ENCODE measurements at places on chromosomes 6 and 20.

DNA sequence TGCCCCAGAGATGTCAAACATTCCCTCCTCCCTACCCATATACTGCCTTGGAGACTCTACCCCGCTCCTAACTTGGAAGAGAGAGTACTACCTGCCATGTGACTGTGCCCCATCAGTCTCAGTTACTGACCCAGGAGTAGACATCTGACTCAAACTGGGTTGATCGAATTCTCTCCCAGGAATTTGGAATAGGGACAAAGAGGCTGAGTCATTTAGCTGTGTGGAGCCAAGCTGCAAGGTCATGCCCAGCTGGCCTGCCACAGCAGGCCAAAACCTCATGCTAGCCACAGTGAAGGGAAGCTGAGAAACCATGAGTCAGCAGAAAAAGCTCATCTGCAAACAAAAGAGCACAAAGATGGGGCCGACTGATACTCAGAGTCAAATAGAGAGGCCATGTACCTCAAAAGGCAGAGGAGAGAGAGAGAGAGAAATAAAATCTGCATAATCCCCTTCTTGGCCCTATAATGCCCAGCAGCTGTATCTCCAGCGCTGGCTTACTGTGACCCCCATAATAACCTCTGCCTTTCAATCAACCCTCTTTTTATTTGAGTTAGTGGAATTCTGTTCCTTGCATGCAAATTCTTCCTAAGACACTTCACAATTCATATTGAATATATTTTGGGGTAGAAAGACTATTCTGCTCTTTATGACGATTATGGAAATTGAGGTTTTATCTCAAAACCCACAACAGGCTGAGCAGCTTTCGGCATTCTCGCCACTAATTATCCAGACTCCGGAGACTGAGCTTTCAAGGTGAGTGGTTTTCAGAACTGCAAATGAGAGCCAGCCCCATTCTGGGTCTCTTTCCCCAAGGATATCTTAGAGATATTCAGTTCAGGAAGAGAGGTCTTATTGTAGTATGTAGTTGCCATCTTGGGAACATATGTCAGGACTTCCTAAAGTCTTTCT is 21.4 kb upstream of the AKIRIN2 start:
- DNase-seq = peak; percentile 85

GRCh38 chr20:22684763-22685443 is 100.5 kb upstream of the FOXA2 start:
- DNase-seq = no peak

- no peak for DNase-seq
These were observed 164.3 kb upstream of the MLN start for GRCh38 chr6:33967966-33968724.

DNA sequence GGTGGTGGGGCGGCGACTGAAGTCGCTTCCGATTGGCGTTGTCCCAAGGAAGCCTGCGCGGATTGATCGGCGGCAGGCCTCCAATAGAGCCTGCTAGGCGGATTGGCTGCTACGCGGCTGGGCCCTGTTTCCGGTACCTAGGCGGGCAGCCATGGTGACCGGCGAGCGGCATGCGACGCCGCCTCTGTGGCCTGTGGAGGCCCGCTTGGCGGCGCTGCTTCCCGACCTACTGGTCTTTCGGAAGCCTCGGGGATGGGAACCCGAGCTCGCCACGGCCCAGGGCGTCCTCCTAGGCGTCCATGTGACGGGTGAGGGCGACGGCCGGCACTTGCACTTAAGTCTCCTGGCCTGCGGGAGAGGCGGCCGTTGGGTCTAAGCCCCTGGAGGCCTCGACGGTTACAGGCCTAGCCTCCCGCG is 28.1 kb downstream of the NFYA start:
- DNase-seq = no peak

- DNase-seq = no peak
These were observed 6.6 kb downstream of the TM9SF4 start for GRCh38 chr20:32116079-32116521.

- peak; percentile 49 for DNase-seq
These were observed 40.0 kb upstream of the CLDN20 start for GRCh38 chr6:155223646-155224451.

- no peak for DNase-seq
These were observed 224.7 kb downstream of the PTPRK start for GRCh38 chr6:128295670-128296069.

DNA sequence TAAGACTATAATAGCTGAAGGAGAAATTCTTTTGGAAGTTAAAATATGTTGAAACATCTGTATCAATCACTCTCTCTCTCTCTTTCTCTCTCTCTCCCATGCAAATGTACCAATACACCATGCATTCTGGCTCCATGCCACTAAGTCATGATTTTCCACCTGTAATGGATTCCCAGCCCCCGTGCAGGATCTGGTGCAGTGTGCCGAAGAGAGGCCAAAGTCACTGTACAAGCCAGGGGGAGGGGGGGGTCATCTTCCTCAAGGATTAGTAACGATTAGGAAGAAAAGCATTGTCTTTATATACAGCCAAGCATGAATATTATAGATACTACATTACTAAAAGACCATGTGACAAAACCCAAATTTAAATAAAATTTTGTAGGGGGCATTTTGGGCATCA is 725.1 kb downstream of the KIF16B start:
- no peak for DNase-seq

DNA sequence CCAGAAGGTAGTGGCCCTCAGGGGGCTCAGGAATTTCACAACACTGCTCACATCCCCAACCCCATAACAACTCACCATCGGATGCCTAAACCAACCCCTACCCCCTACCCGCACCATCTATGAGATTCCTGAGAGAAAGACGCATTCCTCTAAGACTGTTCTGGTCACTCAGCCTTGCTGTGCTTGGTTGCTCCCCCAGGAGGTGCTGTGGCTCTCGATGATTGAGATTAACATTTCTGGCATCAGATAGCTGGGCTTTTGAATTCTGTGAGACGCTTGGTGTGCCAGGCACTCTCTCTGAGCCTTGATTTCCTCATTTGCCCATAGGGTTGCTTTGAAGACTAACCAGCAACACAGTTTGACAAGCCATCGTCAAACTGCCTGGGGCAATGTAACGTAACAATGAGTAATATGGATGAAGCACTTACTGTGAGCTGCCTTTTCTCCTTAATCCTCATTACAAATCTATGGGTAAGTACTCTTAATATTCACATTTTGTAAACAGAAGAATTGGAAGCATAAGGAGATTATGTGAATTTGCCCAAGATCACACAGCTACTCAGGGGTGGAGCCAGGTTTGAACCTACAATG is 978 bp downstream of the WFDC6 start:
- DNase-seq = no peak

- no peak for DNase-seq
These were observed 394.6 kb upstream of the PTCHD4 start for GRCh38 chr6:48505621-48506020.

GRCh38 chr6:150857062-150857944 is 8.2 kb upstream of the MTHFD1L start:
- peak; percentile 99 for DNase-seq

- no peak for DNase-seq
These were observed 43.0 kb upstream of the GPR31 start for GRCh38 chr6:167200806-167201205.

GRCh38 chr6:166275714-166276166 is 32.5 kb downstream of the PRR18 start:
- DNase-seq = no peak

GRCh38 chr6:53916804-53917463 is 122.1 kb downstream of the LRRC1 start:
- no peak for DNase-seq

- peak; percentile 6 for DNase-seq
These were observed 402 bp downstream of the ZBTB12 start for GRCh38 chr6:31901415-31901952.

- no peak for DNase-seq
These were observed 6.8 kb downstream of the NCR2 start for GRCh38 chr6:41342241-41342640.

DNA sequence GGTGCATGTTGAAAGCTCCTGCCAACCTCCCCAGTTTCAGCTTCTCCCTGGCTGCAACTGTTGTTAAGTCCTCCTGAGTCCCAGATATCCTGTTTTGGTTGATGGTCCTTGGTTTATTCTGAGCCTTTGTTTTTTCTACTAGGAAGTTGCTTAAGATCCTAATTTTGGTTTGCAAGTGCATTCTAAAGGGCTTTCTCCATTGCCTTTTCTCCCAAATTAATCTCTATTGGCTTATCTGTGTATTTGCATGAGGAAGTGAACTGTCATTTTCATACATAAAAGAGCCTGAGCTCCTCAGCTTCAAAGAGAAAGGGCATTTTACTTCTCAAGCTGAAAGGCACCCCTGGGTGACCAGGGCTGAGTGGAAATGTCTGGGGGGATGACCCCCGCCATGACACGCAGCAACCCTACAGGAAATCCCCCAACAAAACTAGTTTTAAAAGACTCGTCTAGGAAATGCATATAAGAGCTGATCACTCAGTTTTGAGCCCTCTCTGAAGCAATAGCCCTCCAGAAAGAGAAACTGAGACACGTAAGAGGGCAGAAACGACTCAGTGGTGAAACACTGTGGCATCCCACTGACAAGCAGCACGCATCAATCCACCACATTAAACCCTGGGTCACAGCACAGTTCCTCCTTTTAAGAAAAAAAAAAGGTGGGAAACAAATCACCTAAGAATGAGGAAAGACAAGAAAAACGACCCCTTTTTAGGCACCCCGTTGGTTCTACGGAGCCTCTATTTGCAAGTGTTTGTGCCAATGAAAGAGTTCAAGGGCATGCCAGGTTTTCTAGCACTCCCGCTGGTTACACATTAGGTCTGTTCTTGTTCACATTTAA is 140.9 kb downstream of the THBS2 start:
- no peak for DNase-seq

DNA sequence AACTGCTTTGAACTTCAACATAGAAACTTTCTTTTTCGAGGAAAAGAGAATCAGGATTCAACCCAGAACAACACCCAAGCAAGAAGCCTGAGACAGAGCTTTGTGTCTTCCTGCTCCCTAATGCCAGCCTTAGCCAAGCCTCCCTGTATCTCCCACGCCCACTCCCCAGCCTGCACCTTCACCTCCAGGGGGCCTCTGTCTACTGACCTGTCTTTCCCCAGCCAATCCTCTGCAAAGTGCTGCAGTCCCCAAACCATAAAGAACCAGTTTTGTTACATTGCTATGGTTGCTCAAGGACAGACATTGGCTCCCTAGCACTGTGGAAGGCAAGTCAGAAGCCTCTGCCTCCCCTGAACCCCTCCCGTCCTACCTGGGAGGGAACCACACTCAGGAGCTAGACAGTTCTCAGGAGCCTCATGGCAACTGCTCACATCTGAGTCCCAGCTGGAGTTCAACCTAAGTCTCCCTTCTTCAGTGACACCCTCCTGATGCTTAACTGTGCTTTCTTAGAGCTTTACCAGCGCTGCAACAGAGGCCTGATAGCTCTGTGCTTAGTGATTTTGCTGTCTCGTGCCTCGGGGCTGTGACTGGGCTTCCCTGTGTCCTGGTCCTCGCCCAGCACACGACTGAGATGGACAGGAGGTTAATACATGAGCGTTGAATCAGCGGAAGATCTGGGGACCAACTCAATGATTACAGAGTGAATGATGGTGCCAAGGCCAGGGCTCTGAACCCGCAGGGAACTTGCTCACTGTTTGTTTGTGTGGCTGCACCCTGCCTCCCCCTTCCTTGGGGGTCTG is 101.5 kb upstream of the DUSP22 start:
- DNase-seq = no peak

- DNase-seq = no peak
These were observed 45.9 kb downstream of the CCDC170 start for GRCh38 chr6:151539506-151540268.

DNA sequence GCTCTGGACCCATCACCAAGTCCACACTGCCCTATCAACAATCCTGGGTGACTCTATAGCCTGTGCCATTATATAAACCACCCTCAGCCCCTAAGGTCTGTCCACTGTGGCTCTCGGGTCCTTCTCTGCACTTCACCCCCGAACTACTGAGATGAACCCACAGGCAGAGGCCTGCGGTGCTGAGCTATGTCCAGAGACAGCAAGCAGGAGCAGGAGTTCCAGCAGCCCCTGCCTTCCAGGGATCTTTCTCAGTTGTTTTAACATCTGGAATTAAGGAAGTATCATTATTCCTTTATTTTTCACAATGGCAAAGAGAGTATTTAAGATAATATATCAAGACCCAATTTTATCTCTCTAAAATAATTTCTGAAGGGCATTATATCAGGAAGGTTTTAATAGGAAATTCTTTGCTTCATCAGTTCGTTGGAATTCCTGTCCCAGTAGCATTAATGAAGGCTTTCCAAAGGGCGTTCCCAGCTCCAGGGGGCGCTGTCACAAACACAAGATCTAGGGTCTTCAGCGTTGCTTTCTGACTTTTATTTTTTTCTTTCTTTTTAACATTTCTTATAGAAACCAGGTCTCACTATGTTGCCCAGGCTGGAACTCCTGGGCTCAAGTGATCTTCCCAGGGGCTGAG is 27.3 kb downstream of the RRBP1 start:
- peak; percentile 21 for DNase-seq

- DNase-seq = peak; percentile 72
These were observed 256.5 kb upstream of the RREB1 start for GRCh38 chr6:6851059-6851948.

GRCh38 chr6:106511288-106512047 is 117.8 kb downstream of the RTN4IP1 start:
- DNase-seq = no peak

DNA sequence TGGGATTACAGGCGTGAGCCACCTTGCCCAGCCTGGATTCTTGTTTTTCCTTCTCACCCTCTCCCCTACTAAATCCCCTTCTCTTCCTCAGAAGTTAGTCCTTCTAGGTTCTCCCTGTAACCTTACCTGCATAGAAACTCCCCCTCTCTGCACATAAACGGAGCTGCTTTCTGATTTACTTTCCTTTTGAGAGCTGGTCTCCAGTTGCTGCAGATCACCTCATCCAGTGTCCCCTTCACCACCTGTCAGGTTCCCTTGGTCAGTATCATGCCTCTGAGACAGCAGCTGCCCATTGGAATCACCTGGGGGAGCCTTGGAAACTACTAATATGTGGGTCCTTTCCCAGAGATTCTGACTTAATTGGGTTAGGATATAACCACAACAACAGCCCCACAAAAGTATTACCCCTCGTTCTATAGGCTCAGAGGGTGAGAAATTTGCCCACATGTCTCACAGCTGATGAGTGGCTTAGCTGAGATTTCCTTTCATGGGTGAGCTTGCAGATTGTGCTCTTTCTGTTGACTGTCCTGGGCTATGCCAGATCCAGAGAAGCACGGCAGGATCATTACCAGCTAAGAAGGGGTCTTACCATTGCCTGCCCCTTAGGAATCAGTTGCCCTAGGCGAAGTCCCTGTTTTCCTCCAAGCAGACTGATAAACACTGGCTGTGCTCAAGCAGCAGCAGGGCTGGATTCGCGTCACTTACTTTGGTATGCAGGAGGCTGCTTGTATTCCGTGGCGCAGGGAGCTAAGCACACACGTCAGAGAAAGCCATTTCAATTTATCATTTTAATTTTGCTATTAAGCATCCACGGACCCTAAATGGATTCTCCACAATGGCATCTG is 51.3 kb downstream of the AKAP12 start:
- peak; percentile 67 for DNase-seq

GRCh38 chr6:38215225-38215624 is 395.7 kb downstream of the ZFAND3 start:
- DNase-seq = no peak

Data from AG04450 (cell line).